Brain microvascular endothelial cell (primary cell): ENCODE measurements at places on chromosomes 12 and 14.

GRCh38 chr14:56720703-56721460 is 89.4 kb downstream of the OTX2 start:
- DNase-seq, result no peak

- DNase-seq, result peak; percentile 93
Measured at GRCh38 chr12:3698218-3698974, 54.5 kb downstream of the CRACR2A start.

DNA sequence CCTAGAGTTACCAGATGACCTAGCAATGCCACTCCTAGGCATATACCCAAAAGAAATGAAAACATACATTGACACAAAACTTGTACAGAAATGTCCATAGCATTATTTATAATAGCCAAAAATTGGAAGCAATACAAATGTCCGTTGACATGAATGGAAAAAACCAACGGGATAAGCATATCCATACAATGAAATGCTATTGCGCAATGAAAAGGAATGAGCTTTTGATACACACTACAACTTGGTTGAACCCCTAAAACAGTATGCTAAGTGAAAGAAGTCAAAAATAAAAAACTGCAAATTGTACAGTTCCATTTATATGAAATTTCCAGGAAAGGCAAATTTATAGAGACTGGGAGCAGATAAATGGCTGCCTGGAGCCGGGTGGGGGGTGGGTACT is 90.6 kb upstream of the G2E3 start:
- no peak for DNase-seq

- no peak for DNase-seq
Measured at GRCh38 chr14:32021341-32021740, 55.8 kb upstream of the ARHGAP5 start.

DNA sequence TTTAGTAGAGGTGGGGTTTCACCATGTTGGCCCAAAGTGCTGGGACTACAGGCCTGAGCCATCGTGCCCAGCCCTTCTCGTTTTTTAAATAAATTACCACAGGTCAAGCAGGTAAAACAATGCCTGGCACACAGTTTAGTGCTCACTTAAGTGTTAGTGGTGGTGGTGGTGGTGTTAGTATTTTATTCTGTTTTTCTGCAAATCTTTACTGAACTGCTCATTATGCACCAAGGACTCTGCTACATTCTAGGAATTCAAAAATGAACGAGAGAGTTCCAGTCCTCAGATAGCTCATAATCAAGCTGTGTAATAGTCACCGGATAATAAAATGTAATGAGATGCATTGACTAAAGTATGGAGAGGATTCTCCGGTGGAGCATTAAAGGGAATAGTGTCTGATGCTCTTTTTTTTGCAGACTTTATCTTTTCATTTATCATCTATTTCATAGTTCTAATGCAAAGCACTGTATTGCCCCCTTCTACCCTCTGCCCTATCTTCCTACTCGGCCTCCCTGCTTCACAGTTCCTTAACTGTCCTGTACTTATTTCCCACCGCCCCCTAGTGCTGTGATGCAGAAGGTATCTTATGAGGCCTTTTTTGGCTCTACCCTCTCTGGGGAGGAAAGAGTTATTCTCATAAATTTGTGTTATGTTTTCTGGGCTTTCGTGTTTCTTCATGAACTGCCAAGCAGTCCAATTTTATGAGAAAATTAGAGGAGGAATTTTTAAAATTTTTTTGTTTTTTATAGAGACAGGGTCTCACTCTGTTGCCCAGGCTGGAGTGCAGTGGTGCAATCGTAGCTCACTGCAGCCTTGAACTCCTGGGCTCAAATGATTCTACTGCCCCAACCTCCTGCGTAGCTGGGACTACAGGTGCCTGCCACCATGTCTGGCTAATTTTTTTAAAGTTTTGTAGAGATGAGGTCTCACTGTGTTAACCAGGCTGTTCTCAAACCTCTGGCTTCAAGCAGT is 1.0 kb downstream of the ITFG2 start:
- DNase-seq, result peak; percentile 69

DNA sequence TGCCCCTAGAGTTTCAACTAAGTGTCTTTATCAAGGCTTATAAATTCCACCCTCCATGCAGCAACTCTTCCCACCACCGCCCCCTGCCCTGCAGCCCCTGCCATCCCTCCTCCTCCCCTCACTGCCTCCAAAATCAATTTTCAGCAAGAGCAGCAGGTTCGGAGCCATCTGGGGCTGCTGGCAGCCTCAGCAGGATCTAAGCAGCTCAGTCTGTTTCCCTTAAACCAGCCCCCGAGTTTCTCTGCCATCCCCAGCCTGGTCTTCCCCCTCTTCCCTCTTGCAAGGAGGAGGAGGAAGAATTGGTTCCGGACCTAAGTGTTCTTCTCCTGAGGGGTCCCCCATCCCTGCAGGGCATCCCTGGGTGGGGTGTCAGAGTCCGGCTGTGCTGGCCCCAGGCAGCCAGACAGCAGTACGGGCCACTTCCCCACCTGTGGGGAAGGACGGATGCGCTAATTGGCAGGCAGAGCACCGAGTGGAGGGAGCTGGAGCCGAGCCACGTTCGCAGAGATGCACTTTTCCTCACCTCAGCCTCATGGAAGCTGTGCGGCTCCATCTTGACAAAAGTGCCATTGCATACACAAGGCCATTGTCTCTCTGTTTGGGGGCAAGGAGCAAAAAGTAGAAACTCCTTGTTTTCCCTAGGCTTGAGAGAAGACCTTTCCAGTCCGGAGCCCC is 189.3 kb downstream of the KCNA5 start:
- no peak for DNase-seq

GRCh38 chr12:4214877-4215228 is 58.7 kb upstream of the CCND2 start:
- no peak for DNase-seq

DNA sequence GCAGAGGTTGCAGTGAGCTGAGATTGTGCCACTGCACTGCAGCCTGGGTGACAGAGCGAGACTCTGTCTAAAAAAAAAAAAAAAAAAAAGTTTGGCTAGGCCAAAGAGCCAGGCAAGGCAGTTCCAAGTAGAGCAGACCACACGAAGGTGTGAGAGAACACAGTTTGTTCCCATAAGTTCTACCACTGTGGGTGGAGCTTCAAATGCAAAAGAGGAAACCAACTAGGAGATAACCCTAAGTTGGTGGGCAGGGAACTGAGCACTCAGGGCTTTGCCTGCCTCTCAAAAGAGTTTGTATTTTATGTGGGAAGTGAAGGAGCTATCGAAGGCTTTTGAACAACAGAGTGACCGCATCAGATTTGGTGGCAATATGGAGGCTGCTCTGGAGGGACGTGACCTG is 15.1 kb downstream of the SOCS2 start:
- DNase-seq, result no peak

GRCh38 chr12:76026643-76027063 is 4.9 kb downstream of the PHLDA1 start:
- peak; percentile 35 for DNase-seq

- no peak for DNase-seq
Measured at GRCh38 chr14:51382506-51382905, 142.5 kb downstream of the TMX1 start.

DNA sequence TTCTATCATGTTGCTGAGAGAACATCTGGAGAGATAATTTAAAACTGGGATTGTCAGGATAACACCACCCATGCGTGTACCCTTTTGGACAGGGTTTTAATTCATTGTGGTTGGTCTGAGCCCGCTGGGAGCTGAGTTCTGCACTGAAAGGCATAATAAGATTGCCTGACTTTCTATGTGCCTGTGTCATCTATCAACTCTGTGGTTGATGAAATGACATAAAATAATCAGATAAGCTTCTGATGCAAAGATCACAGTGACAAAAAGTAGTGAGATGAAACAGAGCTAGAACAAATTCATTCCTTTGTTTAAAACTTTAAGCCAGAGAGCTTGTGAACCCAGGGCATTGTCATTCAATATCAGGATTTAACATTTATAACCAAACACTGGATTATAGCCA is 98.7 kb downstream of the BBS10 start:
- DNase-seq, result no peak

DNA sequence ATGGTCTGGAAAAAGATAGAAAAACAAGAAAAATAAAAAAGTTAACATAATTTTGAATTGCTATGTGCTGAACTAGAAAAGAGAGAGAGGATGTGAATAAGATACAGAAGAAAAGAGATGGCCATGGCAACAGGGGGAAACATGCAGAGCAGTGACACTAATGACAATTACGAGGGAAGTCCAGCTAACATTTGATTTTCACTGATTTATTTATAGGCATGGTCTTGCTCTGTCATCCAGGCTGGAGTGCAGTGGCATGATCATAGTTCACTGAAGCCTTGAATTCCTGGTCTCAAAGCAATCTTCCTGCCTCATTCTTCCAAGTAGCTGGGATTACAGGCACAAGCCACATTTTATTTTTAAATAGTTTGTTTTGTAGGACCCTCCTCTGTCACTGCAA is 1.8 kb downstream of the OR6C74 start:
- no peak for DNase-seq

GRCh38 chr12:48123169-48123568 is 4.0 kb downstream of the PFKM start:
- DNase-seq, result no peak

- DNase-seq, result no peak
Measured at GRCh38 chr14:100325231-100325632, 2.1 kb downstream of the SLC25A47 start.

DNA sequence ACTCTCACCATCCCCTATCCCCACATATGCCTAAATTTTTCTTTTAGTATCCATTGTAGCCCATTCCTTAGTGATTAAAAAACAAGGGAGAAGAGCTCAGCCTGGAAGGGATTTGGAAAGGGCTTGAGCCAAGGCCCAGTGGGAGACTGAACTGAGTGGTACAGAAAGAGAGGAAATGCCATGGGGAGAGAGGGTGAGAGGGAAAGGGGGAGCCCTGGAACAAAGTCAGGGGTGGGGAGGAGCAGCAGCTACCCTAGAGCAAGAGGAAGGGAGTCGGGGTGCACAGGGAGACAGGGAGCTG is 2.6 kb upstream of the ATN1 start:
- DNase-seq, result no peak

DNA sequence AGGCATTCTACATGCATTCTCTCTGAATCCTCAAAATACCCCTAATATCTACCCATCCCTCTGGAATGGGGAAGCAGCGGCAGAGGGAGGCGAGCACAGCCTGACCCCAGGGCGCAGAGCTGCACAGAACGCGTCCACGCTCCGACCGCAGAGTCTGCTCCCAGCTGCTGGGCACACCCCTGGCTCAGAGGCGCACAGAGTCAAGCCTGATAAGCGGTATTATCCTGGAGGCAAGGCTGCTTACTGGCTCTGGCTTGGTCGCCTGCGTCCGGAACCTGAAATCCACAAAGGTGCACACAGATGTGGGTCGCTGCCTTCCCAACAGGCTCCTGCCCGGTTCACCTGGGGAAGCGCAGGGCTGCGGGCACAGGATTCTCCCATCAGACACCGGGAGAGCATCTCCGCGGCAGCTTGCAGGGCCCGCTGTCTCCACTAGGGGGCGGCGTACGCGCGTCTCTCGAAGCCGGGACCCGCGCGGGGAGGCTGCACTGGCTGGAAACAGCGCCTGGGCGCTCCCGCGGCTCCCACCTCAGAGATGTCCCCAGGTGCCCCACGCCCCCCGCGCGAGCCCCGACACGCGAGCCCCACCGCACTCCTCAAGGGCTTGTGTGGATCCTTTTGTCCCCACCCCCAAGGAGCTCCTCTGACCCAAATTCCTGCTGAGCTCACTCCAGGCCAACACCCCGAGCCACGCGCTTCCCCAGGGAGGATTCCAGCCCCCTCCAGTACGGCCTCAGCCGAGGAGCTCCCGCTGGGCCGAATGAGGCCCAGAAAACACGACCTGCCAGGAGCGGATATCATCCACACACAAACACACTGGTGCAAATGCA is 120.1 kb upstream of the FZD10 start:
- peak; percentile 2 for DNase-seq

DNA sequence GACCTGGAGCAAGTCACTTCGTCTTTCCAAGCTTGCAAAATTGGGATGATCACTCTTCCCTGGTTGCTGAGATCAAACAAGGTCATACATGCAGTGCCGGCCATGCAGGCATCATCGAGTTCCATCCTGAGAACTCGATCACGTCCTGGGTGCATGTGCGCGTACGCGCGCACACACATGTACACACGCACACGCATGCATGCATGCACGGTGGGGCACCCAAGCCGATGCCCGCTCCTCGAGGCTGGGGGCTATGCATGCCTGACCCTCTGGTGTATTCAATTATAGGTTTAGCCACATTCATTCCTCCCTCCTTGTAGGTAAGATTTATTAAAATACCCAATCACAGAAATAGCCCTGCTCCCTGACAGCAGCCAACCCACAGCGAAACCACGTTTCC is 26.0 kb downstream of the MMAB start:
- DNase-seq, result no peak

DNA sequence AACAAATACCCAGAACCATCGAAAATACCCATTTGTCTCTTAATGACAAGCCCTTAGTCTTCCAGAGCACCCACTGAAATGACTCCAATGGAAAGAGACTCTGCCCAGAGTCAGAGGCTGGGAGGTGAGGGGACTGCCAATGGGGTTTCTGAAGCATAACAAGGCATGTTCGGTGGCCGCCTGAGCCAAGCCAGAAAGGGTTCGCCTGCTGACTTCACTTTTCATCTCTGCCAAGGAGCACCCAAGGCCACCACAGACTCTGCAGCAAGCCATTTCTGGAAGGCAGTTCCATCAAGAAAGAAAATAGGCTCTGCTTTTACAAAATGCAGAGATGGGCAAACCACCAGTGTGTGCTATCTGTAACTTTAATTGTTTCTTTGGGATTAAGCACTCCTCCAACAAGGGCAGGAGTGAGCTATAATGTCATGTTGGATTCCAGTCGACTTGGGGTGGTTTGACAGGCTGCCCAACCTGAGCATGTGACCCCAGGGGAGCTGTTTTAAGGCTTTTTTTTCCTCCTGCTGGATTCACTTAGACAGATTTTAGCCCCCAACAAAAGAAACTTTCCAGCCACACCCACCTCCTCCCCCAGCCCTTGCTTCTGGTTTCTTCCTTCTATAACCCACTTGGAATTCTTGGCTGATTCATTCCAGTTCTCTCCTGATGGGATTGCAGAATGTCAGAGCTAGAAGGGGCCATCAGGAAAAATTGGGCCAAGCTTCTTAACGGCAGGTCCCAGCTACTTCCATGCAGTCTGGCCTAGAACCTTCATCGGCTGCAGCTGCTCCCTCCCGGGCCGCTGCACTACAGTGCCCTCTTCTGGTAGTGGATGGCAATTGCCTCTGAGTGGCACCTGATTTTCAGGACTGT is 24.1 kb downstream of the CKAP4 start:
- peak; percentile 59 for DNase-seq

DNA sequence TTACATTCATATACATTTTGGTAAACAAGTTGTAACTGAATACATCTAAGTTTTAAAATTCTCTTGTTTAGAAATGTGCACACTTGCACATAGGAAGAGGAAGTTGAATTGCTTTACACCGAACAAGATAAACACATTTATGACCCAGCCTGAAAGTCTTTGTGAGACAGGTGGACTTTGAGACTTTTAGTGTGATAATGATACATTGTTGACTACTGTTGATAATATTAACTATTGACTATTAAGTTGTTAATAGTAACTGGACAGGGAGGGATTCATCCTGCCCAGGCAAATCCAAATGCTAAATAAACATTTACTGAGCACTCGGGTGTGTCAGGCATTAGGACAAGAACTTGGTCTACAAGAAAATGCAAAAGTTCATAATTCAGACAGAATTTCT is 68.0 kb downstream of the AVPR1A start:
- no peak for DNase-seq

GRCh38 chr12:132393991-132394949 is 64.9 kb upstream of the GALNT9 start:
- peak; percentile 47 for DNase-seq
